ENCODE measurements at places on chromosomes 4 and X.

DNA sequence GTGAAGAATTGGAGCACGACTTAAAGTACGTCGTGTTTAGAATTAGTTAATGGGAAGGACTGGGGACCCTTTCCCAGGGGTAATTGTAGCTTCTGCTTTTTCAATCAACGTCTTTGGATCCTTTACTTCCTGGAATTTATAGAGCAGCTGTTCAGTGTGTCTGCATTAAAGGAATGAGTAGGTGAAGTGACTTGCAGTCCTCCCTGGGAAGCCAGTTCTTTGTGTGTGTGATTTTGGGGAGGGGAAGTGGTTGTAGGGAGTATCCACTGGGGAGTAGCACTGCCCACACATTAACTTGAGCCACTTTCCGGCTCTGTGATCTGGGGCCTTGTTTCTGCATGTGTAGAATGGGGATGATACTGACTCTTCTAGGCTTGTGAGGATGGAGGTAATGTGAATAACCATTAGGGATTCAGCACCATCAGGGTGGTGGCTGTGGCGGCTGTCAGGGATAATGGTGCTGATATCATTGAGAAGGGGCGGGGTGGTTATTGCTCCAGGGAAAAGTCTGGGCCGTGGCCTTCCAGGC, 54.7 kb downstream of the TMEM131L start:
- no peak for DNase-seq

DNA sequence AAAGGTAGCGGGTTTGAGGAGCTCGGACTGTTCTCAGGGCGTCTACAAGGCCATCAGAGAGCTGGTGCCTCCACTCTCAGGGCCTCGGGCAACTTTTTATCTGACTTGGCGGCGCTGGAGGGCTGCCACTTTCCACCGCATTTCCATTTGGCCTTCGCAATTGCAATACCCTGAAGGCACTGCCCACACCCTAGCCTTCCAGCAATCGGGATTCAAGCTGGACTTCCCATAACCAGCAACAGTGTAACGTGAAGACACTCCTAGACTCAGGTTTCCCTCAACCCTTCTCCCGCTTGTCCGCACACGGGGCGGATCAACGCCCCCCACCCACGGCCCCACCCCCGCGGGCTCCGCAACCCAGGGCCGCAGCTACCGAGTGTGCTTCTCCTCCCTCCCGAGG, 50.2 kb upstream of the BCOR start:
- DNase-seq, result no peak

- no peak for DNase-seq
These were observed 90.4 kb downstream of the MOSPD2 start for GRCh38 chrX:14963447-14964236.

- DNase-seq, result peak; percentile 82
These were observed 54.5 kb downstream of the RTL9 start for GRCh38 chrX:110412971-110413726.

DNA sequence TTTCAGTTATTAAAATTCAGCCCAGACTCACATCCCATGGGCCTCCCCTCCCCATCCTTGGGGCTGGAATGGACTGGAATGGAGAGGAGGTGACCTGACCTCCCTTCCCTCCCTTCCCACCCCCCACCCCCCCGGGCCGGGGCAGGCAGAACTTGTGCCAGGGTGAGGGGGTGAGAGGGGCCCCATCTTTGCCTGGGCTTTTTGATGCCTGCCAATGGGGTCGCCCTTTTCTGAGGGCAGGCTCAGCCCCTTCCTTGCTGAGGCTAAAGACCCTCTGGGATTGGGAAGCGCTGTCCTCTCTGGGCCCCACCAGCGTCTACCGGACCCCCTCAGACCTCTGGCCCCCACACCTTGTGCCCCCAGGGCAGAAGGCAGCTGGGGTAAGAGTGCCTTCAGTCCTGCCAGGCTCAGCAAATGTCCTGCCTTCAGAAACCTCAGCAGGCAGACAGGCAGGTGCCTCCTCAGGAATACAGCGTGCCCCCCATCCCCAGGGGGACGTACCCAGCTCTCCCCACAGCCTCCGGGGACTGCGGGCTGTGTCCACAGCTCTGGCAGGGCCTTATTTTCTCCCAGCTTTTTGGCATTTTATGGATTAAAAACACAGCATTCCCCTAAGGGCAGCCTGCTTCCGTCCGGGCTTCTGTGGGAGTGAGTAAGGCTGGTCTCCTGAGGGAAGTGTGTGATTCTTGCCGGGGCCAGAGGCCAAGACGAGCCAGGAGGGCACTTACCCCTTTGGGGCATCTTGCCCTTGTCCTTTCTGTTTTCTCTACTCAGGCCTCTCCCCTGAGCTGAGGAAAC, 12.6 kb upstream of the CCNQ start:
- DNase-seq, result no peak

DNA sequence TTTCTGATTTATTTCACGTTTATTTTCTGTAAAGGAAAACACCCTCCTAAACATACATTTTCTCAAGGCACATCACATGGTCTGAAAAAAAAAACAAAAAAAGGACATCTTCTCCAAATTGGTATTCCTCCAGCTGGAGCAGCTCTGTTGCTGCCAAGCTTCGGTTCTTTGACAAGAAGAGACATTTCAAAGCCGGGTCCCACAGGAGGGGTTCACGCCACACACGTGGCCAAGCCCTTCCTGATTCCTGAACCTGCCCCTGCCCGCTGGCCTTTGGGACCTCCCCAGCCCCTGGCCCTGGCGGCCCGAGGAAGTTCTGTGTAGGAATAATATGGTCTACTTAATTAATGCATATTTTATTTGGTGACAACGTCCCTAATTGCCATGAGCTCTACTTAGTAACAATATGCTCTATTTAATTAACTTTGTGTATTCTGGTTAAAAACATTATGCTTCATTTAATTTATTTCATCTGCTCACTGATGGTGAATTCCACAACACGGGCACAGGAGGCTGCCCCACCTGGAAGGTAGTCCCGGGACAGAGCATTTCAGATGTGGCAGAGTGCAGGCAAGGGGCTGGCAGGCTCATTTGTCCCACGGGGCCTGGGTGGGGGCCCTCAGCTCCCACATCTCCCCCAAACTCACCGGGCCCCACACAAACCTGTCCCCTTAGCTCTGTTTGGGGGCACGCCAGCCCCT, 5.4 kb upstream of the RGS12 start:
- peak; percentile 62 for DNase-seq

DNA sequence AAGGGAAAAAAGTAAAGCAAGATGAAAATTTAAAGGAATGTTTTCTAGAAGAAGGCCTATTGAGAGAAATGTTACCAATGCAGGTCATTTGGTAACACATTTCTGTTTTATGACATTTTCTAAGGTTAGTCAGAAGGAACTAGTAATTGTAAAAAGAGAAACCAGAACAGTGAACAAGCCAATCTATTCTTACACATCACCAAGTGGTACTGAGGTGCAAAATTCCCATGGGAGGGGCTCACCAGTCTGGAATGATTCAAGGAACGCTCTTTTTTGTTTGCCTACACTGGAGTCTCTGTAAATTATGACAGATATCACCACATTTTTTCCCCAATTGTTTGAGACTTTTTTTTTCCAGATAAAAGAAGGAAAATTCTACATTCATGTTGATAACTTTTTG, 404.7 kb upstream of the CNKSR2 start:
- DNase-seq, result no peak

DNA sequence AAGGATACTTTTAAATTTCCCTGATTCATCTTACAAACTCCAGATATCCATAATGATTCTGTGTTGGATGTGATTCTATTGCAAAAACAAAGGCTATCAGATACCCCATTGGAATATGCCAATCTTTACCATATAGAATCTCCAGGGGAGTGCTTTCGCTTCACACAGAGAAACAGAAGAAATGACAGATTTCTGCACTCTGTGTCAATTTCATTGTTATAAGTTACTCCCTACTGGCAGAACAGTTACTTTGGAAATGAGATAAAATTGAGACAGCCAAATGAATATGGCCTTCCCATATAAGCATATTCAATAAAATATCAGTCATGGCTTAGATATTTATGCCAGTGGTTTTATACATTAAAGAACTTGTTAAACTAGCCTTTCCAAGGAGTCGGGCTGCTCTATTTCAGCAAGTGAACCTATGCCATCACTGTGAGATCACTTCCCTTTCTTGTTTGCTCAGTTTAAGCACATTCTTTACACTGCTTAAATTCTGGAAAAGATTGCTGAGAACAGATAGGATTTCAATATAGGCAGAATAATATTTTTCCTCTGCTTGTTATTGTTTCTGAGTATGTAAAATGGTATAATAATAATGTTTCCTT, 127.5 kb upstream of the ANXA10 start:
- DNase-seq, result no peak

- no peak for DNase-seq
These were observed 91.2 kb upstream of the C1QTNF7 start for GRCh38 chr4:15336410-15337167.

DNA sequence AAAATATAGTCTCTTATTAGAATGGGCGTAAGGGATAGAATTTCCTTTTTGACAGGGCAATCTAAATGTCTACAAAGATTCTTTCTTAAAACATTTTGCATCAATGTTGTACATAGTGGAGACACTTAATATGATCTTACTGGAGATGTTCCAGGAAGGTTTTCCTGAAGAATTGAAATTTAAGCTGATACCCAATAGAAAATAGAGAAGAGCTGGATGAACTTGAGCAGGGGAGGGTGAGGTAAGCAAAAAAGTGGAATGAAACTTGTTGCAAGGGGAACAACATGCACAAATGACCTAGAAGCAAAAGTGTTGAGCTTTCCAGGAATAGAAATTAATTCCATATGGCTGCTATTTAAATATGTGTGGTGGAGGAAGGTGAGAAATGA, 19.7 kb downstream of the SLAIN2 start:
- DNase-seq, result no peak

- no peak for DNase-seq
These were observed 131.1 kb upstream of the TTC29 start for GRCh38 chr4:147076728-147077127.

- no peak for DNase-seq
These were observed 7.5 kb downstream of the DTHD1 start for GRCh38 chr4:36288731-36289426.

- DNase-seq, result no peak
These were observed 12.4 kb downstream of the RAB33A start for GRCh38 chrX:130184168-130184567.

DNA sequence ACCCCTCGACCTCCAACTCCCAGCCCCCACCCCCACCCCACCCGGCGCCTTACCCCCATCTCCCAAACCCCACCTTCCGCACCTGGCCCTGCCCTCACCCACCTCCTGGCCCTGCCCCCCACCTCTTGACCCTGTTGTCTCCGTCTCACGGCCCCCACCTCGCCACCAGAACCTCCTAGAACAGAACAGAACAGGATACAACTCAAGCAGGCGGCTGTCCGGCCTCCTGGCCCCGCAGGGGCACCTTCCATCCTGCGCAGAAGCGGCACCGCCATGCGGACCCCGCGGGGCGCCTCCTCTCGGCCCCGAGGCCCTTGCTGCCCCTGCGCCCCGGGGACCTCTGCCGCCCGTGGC, 354 bp downstream of the CTAG2 start:
- DNase-seq, result no peak

Data from brain (organoid and tissue), 16 donors.